ENCODE measurements at places on chromosomes 7 and 10. TPM values are rescaled to one million over a fixed set of nuclear protein-coding genes. Genes with fewer than 3 reads are reported as not detected.

DNA sequence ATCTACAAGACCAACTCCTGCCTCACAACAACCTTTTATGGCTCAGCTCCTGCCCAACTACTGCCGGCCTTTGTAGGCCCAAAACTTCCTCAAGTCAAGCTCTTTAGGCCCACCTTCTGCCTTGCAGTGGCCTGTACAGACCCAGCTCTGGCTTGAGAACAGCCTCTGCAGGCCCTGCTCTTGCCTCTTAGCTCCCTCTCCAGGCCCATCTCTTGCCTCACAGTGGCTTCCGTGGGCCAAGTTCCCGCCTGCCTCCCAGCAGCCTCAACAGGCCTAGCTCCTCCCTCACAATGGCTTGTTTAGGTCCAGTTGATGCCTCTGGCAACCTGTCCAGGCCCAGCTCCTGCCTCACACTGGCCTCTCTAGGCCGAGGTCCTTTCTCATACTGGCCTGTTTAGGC, 32.4 kb upstream of the VKORC1L1 start:
- DNase-seq, result no peak

PPRC1 gene
- 20.7 TPM for polyA plus RNA-seq

- peak; percentile 79 for DNase-seq
Measured at GRCh38 chr7:116271963-116272886, 61.9 kb downstream of the TES start.

TRIP6 gene
- polyA plus RNA-seq, result 80.0 TPM

DNA sequence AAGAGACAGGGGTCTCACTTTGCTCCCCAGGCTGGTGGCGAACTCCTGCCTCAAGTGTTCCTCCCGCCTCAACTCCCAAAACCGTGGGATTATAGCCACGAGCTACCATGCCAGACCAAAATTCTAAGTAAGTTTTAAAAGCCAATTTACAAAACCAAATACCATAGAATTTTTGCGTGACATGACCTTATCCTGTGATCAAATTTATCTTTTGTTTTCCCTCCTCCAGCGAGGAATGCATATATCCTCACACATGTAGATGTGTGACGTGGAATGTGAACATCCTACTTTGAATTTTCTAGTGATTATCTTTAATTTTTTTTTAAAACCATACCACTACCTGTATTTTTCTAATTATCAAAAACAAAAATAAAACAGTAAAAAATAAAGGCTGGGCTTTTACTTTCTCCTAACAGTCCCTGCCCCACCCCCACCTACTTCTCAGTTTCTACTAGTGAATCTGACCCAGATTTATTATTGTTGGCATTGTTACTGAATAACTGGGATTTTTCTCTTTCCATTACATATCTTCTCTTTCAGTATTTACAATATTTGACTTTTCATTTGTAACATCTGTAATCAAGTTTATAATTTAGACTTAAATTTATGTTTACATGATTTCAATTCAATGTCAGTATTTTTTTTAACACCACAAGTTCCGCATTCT, 26.0 kb downstream of the CYTH3 start:
- no peak for DNase-seq

SPDYE6 gene
- not detected for polyA plus RNA-seq

- DNase-seq, result no peak
Measured at GRCh38 chr10:96460316-96460715, 53.4 kb downstream of the TLL2 start.

DNA sequence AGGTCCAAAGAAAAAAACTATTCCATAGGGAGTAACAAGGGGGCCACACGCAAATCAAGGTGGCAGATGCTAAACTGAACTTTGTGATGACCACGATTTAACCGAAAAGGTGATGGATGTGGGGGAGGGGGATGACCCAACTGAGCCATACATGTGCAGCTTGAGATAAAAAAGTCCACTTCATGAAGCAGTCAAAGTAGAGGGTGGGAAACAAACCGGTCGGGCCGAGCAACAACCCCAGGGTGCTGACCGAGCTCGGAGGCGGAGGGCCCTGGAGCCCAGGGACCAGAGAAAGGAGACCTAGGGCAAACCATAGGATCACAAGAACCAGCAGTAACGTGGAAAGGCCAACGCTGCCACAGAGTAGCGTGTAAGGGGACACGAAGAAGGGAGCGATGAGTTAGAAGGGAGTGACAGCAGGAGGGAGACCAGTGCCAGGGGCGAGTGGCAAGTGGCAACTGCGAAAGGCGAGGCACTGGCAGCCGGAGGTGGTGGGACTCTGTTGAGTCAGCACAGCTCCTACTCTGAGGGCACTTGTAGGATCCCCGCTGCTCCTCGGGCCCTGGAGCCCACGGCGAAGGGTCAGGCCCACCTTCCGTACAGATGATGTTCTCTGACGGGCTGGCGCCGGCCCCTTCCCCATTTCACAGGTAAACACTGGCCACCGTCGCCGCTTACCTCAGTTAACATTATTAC, 540 bp downstream of the SNX13 start:
- no peak for DNase-seq

PAPSS2 gene
- polyA plus RNA-seq, result 10.2 TPM

DNA sequence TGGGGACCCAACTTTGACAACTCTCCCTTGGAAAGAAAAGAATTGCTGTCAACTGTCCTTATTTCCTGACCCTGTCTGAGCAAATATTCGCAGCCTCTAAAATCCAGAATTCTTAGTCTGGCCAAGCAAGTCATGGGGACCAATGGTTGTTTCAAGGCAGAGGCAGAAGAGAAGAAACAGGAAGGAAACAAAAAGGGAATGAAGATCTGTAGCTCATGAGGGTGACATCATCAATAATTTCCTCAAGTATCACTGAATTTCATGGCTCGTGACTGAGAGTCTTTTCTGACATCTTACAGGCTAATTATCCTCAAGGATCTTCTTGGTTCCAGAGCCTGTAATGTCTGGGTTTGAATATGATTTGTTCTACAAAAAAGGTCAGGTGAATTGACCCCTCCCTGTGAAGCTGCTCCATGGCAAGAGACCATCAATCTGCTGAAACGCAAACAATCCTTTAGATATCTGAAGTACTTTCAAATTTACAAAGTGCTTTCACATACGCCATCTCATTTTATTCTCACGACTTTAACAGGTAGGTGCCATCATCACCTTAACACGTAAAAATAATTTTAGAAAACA, 5.8 kb downstream of the CDK6 start:
- no peak for DNase-seq

- no peak for DNase-seq
Measured at GRCh38 chr10:124728071-124728829, 15.9 kb downstream of the FAM53B start.

- no peak for DNase-seq
Measured at GRCh38 chr10:9452056-9452455, 1397.6 kb downstream of the GATA3 start.

DNA sequence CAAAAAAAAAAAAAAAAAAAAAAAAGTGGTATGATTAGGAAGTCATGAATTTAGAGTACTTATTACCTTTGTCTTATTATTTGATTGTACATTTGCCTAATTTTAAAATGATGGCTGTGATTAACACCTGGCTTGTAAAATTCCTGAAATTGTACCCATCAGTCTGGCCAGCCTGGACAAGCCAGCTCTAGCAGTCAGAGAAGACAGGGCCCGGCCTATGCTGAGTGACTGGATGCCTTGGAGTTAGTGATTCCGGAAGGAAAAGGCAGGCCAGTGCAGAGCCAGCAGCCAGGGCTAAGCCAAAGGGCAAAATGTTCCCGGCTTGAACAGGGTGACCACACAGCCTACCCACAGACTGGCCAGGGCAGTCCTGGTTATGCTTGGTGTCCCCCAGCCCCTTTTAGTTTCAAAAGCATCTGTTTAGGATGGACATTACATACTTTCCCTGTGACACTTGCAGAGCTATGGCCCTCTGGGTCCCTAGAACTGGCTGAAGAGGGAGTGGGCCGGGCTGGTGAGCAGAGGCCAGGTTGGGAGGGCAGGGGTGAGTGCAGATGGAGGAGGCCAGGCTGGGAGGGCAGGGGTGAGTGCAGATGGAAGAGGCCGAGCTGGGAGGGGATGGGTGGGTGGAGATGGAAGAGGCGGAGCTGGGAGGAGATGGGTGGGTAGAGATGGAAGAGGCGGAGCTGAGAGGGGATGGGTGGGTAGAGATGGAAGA, 61.7 kb downstream of the PROSER2 start:
- DNase-seq, result no peak

DNA sequence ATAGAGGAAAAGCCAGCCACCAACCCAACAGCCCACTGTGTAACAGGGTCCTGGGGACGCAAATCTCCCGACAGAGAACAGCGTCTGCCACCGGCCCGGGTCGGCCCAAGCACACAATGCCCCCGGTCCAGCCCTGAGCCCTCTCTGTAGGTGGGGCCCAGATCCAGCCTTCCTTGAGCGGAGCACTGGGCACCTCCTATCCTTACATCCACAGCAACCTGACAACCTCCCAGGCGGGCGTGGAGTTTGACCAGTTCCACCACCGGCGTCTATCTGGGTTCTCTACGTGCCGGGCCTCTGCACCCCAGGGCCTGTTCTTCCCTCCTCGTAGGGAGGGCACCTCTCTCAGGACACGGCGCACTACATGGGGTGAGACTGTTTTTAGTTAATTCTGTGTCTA, 109.0 kb downstream of the CYTH3 start:
- no peak for DNase-seq

NYAP1 gene
- 1.5 TPM for polyA plus RNA-seq

DNA sequence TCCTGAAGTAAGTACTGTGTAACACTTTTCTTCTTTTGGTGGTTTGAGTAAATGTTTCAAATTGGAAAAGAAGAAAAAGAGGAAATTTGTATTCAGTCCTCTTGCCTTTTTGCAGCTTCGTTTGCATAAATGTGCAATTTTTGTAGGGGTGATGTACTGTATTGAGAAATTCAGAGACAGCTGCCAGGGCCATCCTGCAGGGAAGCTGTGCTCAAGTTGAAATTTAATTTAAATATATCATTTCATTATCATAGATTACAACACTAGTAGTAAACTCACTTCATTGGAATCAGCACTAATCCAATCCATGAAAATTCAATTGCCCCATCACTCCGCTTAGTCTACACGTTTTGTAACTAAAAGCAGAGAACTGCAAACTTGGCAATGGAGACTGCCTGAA, 415.4 kb downstream of the DNAJB9 start:
- DNase-seq, result no peak

- no peak for DNase-seq
Measured at GRCh38 chr10:101014966-101015581, 15.5 kb downstream of the LZTS2 start.

Measured in urinary bladder (tissue), 4 donors.